ENCODE measurements at places on chromosomes 3 and 15. TPM values are rescaled to one million over a fixed set of nuclear protein-coding genes. Genes with fewer than 3 reads are reported as not detected.

Gene TLE3
- total RNA-seq, result 22.1 TPM

GRCh38 chr3:123546133-123546755 lies 38.6 kb downstream of the HACD2 start:
- H3K4me3 ChIP-seq, result no peak overlapping the region
- no peaks in the 10 kb centered on the region for H3K4me1 ChIP-seq
- no peaks in the 10 kb centered on the region for H3K36me3 ChIP-seq
- no peak overlapping the region for H3K27ac ChIP-seq
- no peak for DNase-seq
- no peaks in the 10 kb centered on the region for H3K27me3 ChIP-seq

Gene ATP8B4
- 2.7 TPM for total RNA-seq

Gene GOLGA6L9
- 12.1 TPM for total RNA-seq

Gene FAM3D
- 0.11 TPM for total RNA-seq

DNA sequence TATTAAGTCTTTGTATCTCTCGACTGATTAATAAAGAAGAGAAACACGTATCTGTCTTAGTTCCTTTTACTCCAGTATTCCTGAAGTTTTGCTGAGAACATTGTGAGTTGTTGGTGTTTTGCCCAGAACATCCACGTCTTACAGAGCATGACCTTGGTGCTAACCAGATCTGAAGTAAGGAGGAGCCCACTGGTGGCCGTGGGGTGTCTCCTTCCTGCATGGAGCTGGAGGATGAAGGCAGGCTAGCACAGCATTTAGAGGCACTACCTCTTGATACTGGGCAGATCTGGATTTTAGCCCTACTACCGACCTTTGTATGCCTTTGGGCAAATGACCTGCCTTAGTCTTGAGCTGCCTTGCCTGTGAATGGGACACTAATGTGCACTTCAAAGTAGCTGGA lies 28.9 kb upstream of the ESYT3 start:
- H3K27me3 ChIP-seq, result no peaks in the 10 kb centered on the region
- peaks cover 7% of the 10 kb centered on the region for H3K4me1 ChIP-seq
- H3K4me3 ChIP-seq, result no peak overlapping the region
- no peaks in the 10 kb centered on the region for H3K36me3 ChIP-seq

- no peaks in the 10 kb centered on the region for H3K27me3 ChIP-seq
- H3K36me3 ChIP-seq, result no peaks in the 10 kb centered on the region
- H3K4me3 ChIP-seq, result no peak overlapping the region
- H3K27ac ChIP-seq, result no peak overlapping the region
- DNase-seq, result no peak
- H3K4me1 ChIP-seq, result no peaks in the 10 kb centered on the region
These were observed 436.0 kb upstream of the PROK2 start for GRCh38 chr3:72220946-72221345.

DNA sequence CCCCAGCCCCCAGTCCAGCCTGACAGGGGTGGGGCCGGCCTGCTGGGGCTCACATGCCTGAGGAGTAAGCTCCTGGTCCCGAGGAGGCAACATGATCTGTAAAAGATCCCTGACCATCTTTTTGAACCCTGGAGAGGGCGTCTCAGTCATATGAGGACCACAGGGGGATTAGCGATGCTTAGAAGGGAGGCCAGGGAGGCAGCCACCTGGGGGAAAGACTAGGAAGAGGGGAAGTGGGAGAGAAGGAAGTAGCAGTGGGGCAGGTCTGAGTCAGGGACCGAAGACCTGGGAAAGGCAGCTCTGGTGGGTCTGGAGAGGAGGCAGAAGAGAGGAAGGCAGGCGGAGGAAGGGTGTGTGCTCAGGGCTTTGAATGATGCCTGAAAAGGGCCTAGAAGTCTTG lies 18.9 kb downstream of the PIF1 start:
- H3K4me1 ChIP-seq, result peaks cover 52% of the 10 kb centered on the region
- no peak overlapping the region for H3K4me3 ChIP-seq
- no peaks in the 10 kb centered on the region for H3K36me3 ChIP-seq

- no peaks in the 10 kb centered on the region for H3K4me1 ChIP-seq
- H3K4me3 ChIP-seq, result no peak overlapping the region
- no peak for DNase-seq
- H3K36me3 ChIP-seq, result no peaks in the 10 kb centered on the region
These were observed 168.4 kb downstream of the P3H2 start for GRCh38 chr3:189952272-189952671.

GRCh38 chr3:69491975-69492374 lies 106.1 kb upstream of the FRMD4B start:
- no peaks in the 10 kb centered on the region for H3K36me3 ChIP-seq
- no peak overlapping the region for H3K27ac ChIP-seq
- peaks cover 16% of the 10 kb centered on the region for H3K4me1 ChIP-seq
- no peak for DNase-seq

DNA sequence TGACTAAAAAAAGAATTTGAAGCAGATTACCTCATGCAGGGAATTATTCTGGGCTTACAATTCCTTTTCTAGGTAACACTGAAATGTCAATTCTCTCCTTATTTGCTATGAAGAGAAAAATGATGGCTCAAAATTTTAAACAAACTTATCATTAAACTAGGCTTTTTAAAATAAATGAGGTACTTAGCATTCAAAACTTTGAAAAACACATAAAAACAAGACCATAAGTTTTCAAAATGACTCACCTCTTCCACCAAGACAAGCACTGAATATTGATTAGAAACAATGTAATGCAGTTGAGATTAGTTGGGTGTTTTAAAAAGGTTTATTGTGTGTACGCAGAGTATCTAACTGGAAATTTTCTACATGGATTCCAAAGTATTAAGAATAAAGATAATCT lies 154.6 kb downstream of the ADAM10 start:
- peaks cover 4% of the 10 kb centered on the region for H3K4me1 ChIP-seq
- peaks cover 15% of the 10 kb centered on the region for H3K36me3 ChIP-seq
- no peak overlapping the region for H3K27ac ChIP-seq
- no peak overlapping the region for H3K4me3 ChIP-seq
- H3K27me3 ChIP-seq, result no peaks in the 10 kb centered on the region

Gene CCDC39
- total RNA-seq, result 3.3 TPM

Gene ROBO1
- total RNA-seq, result 169 TPM

- H3K27me3 ChIP-seq, result no peaks in the 10 kb centered on the region
- no peaks in the 10 kb centered on the region for H3K4me1 ChIP-seq
- DNase-seq, result no peak
These were observed 25.3 kb upstream of the TGFBR2 start for GRCh38 chr3:30581067-30581585.

Gene SLC51B
- not detected for total RNA-seq

DNA sequence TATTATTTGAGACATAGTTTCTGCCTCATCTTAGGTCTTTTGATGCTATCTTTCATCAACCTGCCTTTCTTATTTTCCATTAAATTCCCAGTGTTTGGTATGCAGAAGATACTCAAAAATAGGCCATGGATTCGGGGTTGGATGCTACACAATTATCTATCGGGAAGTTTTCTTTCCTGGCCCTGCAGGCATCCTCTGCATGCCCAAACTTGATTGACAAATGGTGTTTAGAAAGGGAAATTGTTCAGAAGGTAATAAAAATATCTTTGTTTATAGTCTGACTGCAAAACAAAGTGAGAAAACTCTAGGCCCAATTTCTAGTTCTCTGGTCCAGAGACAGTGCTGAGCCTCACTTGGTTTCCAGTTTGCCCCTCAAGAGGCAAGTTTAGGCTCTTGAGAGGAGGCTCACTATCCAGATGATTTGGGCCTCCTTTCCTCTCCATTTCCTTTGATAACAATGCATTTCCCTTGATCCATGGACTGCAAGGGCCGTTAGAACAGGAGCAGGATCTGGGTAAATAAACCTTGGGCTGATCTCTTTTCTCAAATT lies 157.1 kb upstream of the DPH6 start:
- no peak overlapping the region for H3K27ac ChIP-seq
- peaks cover 17% of the 10 kb centered on the region for H3K4me1 ChIP-seq
- H3K4me3 ChIP-seq, result no peak overlapping the region
- no peaks in the 10 kb centered on the region for H3K36me3 ChIP-seq

Gene ARMC8
- 80.3 TPM for total RNA-seq

GRCh38 chr15:25345943-25346342 lies 92.9 kb downstream of the UBE3A start:
- no peaks in the 10 kb centered on the region for H3K36me3 ChIP-seq
- no peak overlapping the region for H3K27ac ChIP-seq
- peaks cover 24% of the 10 kb centered on the region for H3K4me1 ChIP-seq

DNA sequence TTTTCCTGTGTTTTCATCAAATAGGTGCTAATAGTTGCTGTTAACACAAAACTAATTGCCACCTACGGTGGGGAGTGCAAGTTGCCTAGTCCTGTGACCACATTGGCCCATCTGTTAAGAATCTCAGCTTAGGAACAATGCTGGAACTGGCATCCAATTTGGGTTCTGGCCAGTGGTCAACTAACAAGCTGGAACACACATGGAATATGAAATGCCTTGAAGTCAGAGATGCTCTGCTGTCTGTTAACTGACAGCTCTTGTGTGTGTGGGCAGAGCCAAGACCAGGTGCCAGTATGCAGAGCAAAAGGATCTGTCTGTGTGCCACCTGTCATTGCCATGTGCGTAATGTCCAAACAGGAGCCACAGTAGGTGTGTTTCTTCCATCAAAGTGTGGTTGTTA lies 460.8 kb downstream of the ROBO2 start:
- no peaks in the 10 kb centered on the region for H3K36me3 ChIP-seq
- H3K4me3 ChIP-seq, result no peak overlapping the region
- no peaks in the 10 kb centered on the region for H3K4me1 ChIP-seq
- H3K27ac ChIP-seq, result no peak overlapping the region
- H3K27me3 ChIP-seq, result no peaks in the 10 kb centered on the region

DNA sequence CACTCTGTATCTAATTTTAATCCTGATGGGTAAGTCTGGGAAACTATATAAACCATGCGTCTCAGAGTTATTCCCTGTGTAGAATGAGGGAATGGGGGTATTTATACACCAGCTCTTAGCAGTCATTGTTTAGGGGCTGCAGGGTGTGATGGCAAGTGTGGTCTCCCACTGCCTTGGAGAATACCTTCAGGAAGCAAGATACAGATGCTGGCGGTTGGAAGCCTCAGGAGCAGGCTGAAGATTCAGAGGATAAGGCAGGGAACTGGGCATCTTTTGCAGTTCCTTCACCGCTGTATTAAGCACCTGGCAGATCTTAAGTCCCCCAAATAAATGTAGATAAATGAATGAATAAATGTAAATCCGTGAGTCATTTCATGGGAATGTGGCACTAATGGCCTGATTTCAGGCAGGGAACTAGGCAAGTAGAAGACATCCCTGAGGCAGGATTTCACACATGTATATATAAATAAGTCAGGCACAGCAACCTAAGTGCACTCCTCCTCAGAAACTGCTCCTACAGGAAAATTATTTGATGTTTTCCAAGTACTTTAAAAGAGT lies 209.2 kb upstream of the GADL1 start:
- H3K4me1 ChIP-seq, result peaks cover 6% of the 10 kb centered on the region
- H3K36me3 ChIP-seq, result no peaks in the 10 kb centered on the region
- H3K27ac ChIP-seq, result no peak overlapping the region
- no peak for DNase-seq
- no peak overlapping the region for H3K4me3 ChIP-seq
- H3K27me3 ChIP-seq, result no peaks in the 10 kb centered on the region

DNA sequence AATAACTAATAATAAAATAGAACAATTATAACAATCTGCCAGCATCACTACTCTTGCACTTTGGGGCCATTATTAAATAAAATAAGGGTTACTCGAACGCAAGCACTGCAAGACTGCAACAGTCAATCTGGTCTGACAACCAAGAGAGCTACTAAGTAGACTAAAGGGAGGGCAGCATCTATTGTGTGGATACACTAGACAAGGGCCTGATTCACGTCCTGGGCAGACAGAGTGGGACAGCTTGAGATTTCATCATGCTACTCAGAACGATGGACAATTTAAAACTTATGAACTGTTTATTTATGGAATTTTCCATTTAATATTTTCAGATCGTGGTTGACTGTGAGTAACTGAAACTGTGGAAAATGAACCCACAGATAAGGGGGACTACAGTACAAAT lies 39.5 kb downstream of the TNIK start:
- H3K27me3 ChIP-seq, result no peaks in the 10 kb centered on the region
- H3K27ac ChIP-seq, result no peak overlapping the region
- no peaks in the 10 kb centered on the region for H3K36me3 ChIP-seq
- H3K4me1 ChIP-seq, result no peaks in the 10 kb centered on the region
- DNase-seq, result no peak

- DNase-seq, result no peak
- no peak overlapping the region for H3K4me3 ChIP-seq
- no peaks in the 10 kb centered on the region for H3K36me3 ChIP-seq
These were observed 26.5 kb downstream of the RFTN1 start for GRCh38 chr3:16486951-16487480.

GRCh38 chr3:112348943-112349342 lies 16.0 kb downstream of the CD200 start:
- no peaks in the 10 kb centered on the region for H3K27me3 ChIP-seq
- H3K36me3 ChIP-seq, result peaks cover 31% of the 10 kb centered on the region
- H3K4me1 ChIP-seq, result peaks cover 40% of the 10 kb centered on the region
- no peak for DNase-seq
- no peak overlapping the region for H3K4me3 ChIP-seq
- H3K27ac ChIP-seq, result no peak overlapping the region

GRCh38 chr3:108396336-108396735 lies 100.0 kb downstream of the HHLA2 start:
- H3K36me3 ChIP-seq, result no peaks in the 10 kb centered on the region
- H3K4me1 ChIP-seq, result no peaks in the 10 kb centered on the region
- no peak overlapping the region for H3K27ac ChIP-seq
- H3K4me3 ChIP-seq, result no peak overlapping the region

- DNase-seq, result no peak
- no peaks in the 10 kb centered on the region for H3K27me3 ChIP-seq
- H3K4me3 ChIP-seq, result no peak overlapping the region
- no peak overlapping the region for H3K27ac ChIP-seq
- no peaks in the 10 kb centered on the region for H3K36me3 ChIP-seq
These were observed 192.7 kb downstream of the DIPK2A start for GRCh38 chr3:144164352-144164751.

- H3K4me1 ChIP-seq, result peaks cover 7% of the 10 kb centered on the region
- no peaks in the 10 kb centered on the region for H3K27me3 ChIP-seq
- H3K27ac ChIP-seq, result no peak overlapping the region
- DNase-seq, result no peak
These were observed 57.8 kb downstream of the WNT7A start for GRCh38 chr3:13822042-13822441.

GRCh38 chr3:145704020-145704419 lies 457.0 kb downstream of the PLOD2 start:
- no peaks in the 10 kb centered on the region for H3K27me3 ChIP-seq
- H3K36me3 ChIP-seq, result no peaks in the 10 kb centered on the region
- H3K4me3 ChIP-seq, result no peak overlapping the region

Gene MCTP2
- total RNA-seq, result 0.56 TPM

GRCh38 chr3:51933471-51934138 lies 8.1 kb downstream of the RRP9 start:
- no peak overlapping the region for H3K4me3 ChIP-seq
- H3K27ac ChIP-seq, result no peak overlapping the region
- no peaks in the 10 kb centered on the region for H3K27me3 ChIP-seq
- DNase-seq, result no peak

GRCh38 chr3:42711491-42712343 lies 9.1 kb upstream of the HHATL start:
- no peak overlapping the region for H3K4me3 ChIP-seq
- H3K27ac ChIP-seq, result no peak overlapping the region
- H3K4me1 ChIP-seq, result no peaks in the 10 kb centered on the region
- no peaks in the 10 kb centered on the region for H3K36me3 ChIP-seq

GRCh38 chr3:113249111-113249510 lies 37.8 kb downstream of the BOC start:
- H3K4me3 ChIP-seq, result no peak overlapping the region
- no peak overlapping the region for H3K27ac ChIP-seq
- peaks cover 4% of the 10 kb centered on the region for H3K36me3 ChIP-seq
- peaks cover 48% of the 10 kb centered on the region for H3K4me1 ChIP-seq
